ENCODE measurements at places on chromosomes 4 and X.

DNA sequence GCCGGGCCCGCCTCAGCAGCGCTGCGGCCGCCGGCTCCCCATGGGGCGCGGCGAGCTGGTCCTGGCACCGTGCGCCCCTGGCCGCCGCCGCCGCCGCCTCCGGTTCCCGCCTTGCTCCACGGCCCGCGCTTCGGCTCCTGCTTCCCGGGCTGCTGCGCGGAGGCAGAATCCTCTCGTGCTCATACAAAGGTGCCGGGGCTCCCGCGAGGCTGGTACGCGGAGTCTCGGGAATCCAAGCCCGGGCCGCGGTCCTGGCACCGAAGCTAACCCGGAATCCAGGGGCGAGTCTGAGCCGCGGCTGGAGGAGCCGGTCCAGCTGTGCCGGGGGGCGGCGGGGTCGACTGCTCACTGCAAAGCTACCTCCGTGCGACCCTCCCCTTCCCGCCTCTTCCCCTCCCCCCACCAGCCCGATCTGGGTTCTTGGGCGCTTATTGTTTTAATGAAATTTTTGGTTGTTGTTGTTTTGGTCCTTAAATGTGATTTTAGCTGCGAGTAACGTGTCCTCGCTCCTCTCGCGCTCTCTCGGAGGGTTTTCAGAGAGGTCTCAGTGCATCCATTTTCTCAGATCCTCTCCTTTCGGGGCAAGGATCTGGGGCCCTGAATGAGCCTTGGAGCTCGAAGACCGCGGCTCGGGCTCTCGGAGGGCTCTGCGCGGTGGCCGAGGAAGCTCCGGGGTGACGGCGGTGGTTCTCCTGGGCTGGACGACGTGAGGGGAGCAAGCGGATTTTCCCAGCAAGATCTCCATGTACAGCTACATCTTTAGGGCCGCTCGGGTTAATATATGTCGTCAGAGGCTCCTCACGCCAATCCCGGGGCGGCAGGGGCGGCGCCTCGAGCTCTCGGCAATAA lies at the start of gene HAND2:
TSS of gene HAND2 (minus strand) at position 753 of the 849 bp plus-strand sequence. CDS start 940 bp downstream, outside the sequence.
- peak; percentile 44 for DNase-seq

DNA sequence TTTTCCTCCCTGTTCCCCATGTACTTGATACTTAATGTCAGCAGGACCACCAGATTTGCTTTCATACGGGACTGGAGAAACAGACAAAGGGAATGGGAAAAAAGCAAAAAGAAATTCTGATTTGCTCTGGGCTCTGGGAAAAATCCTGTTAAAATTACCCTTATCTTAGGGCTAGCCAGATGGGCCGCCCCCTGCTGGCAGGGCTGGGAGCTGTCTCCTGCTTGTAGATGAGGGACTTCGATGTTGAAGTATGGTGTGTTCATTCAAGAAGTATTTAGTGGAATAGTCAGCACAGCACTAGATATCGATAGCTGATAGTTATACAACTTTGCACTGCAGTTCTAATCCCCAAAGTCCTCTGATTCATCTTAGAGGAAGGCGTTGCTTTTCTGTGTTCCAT lies 45.8 kb downstream of the BCORL1 start:
- no peak for DNase-seq

DNA sequence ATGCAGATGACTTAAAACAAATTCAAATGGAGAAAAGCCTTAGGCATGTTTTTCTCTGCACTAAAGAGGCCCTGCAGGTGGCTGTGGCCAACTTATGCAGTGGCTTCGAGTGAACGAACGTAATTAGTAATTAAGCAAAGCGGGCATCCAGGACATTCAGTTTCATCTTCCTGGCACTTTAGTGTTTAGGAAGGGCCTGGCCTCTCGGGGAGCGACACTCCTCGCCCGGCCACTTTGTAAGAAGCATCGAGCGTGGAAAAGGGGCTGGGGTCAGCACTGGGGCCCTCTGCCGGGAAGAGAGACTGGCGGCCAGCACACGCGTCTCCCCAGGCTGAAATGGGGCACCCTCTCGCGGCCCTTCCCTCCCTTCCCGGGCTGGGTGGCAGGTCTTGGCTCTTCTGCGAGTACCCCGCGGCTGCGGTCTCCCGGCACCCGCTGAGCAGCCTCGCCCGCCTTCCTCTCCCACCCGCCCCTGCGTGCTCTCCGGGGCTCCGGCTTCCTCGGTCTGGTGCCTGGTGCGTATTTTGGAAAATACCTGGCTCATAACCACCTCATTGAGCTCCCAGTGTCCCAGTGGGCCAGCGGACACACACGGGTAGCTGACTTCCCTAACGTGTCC lies 677 bp upstream of the CYP4V2 start:
- no peak for DNase-seq

- DNase-seq, result no peak
Measured at GRCh38 chrX:41789374-41789773, 65.4 kb downstream of the GPR82 start.

DNA sequence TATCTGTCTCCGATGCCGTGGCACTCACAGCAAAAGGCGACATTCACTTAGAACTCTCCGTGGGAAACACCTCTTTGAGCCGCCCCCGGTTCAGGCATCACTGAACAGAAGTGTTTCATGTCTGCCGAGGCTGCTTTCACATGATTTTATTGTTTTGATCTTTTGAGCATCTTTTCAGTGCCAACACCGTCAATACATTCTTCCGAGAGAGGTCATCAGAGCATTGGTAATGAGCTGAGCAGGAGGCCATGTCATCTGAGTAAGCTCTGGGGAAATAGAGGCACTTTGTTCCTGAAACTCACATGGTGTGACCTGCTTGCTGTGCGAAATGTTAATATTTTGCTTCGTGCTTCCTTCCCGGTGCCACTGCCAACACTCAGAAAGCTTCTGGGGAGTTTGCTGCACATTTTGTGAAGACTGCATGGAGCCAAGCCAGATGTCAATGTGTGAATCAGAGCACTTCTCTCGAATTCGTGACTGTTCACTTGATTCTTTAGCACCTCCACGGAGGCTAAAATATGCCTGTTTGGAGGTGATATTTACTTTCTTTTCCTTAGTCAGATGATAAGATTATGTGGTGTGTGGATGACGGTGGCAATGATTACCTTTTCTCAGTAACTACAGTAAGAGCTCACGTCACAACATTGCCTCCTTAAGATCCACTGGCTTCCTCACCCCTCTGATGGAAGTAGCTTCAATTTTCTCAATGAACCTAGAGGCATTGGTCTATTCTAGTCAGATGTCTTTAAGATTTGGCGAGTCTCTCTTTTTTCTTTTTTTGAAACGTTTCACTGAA lies 222.3 kb upstream of the HS3ST1 start:
- no peak for DNase-seq

DNA sequence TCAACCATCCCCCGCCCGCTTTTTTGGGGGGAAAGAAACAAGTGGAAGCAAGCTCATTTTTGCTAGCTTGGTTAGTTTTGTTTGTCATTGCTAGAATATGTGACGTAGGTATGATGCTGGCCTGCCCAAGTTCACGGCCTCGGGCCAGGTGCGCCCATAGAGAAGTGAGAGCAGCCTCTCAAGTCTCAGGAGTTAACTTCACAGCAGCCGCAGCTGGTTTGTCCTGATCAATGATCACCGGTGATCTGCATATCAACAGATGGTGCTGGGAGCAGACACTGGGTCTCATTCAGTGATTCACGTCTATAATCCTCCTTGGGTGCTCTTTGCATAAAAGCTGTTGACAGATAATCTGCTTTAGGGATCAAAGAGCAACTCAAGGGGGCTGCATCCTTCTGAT lies 50.1 kb downstream of the ENPP6 start:
- no peak for DNase-seq

- no peak for DNase-seq
Measured at GRCh38 chrX:9663216-9663615, 102.4 kb downstream of the GPR143 start.

DNA sequence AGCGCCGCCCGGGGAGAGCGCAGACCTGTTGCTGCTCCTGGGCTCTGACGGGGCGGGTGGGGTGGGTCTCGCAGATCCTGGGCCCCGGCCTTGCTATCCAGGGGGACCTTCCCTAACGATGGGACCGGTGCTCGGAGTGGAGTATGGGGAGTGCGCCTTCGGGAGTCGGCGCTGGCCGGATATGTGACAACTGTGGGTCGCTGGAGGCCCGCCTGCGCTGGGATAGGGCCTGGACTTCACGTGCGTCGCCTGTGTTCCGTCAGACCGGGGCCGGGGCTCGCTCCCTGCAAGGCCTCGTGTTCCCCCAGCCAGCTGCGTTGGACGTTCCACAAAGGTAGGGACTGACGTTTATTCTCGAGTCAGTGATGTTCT lies 1.3 kb downstream of the TBL1X start:
- no peak for DNase-seq

GRCh38 chrX:101759000-101759399 lies 99.3 kb upstream of the ARMCX2 start:
- DNase-seq, result no peak

DNA sequence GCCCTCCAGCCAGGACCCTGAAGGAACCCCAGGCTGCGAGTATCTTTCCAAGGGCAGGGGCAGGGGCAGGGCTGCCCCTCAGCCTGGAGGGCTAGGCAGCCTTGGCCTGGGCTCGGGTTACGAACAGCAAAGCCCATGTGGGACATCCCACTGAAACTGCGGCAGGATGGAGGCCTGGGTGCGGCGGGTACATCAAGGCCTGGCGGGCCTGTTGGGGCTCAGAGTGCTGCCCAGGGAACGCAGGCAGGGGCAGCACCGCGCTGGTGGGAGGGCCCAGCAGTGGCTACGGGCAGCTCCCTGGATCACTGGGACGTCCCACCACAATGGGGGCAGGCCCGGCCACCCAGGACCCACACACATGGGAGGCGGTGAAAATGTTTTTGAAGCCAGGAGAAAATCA lies 10.9 kb downstream of the NAT8L start:
- no peak for DNase-seq

DNA sequence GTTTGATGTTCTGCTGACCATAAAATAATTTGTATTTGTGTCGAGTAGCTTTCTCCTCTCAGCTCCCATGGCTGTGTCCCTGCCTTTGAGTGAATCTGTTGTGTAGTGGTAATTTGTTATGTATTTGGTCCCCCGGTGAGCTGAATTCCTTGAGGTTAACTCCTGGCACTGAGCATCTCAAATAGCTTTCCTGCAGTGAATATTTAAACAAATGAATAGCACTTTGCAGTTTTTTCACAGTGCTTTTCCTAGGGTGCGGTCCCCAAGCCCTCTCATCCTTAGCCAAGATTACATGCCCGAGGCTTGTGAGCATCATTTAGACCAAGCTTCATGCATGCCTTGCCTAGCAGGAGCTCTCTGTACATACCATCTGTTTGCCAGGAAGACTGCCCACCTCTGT lies 74.2 kb downstream of the CLDN34 start:
- DNase-seq, result no peak

DNA sequence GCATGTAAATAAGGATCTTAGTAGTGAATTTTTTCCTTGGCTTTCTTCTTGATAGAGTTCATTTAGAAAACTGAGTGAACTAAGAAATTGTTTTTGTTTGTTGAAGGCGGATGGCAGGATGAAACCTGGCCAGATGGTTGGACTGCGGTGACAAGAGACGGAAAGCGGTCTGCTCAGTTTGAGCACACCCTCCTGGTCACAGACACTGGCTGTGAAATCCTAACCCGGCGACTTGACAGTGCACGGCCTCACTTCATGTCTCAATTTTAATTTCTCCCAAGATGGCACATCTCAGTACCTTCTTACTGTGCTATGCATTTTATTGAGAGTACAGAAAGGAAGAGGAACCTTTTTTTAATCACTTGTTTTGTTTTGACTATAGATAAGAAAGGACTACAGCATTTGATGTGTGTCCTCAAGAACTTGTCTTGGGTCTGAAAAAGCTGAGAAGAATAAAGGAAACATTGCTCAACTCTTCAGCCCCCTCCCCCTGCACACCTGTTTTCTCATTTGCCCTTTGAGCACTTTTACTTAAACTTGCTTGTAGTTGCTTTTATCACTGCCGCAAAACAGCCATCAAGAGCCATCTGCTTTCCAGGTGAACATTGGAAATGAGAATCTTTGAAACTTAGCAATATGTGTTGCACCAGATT lies 27.4 kb downstream of the ADH5 start:
- no peak for DNase-seq

DNA sequence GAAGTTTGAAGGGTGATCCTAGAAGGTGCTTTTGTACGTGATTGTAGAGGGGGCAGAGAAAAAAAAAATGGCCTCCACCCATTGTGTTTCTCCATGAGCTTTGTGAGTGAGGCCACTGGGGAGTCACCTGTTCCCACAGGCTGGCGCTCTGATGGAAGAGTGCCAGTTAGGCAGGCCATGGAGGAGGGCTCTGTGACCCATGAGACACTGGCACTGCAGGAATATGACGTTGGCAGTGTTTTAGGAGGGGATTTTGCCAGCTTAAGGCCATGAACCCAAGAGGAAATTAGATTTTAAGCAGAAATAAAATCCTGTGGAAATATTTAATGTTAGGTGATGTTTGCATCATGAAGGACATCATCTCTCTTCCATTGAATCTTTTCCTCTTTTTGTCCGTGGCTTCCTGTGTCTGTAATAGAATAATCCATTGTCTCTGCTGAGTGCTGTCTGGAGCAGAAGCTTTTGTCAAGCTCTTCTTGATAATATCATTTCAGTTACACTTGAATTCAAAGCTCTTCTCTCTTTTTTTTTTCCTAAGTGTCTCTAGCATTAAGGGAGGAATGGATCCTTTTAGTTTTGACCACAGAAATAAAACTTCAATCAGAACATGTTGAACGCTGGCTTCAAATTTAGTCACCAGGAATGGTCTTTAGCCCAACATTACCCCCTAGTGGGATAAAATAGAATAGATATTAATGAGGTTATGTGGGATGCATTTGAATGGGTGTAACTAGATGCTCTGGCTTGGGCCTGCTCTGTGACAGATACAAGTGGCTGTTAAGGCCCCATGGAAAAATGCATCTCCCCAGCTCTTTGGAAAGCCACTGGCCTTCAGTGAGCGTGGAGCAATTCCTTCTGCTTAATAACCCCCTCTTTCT lies 41.0 kb upstream of the UCP1 start:
- no peak for DNase-seq

DNA sequence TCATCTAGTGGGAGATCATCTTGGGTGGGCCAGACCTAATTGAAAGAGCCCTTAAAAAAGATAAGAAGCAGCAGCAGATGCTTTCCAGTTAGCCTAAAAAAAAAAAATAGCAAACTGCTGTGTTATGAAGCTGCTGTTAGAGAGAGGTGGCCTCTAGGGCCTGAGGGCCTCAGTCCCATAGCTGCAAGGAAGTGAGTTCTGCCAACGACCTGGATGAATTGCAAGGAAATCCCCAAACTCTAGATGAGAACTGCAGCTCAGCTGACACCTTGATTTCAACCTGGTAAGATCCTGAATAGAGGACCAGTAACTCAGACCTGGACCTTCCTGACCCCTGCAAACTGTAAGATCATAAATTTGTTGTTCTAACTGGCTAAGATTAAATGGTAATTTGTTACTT lies 275.2 kb downstream of the TENM3 start:
- DNase-seq, result no peak

- no peak for DNase-seq
Measured at GRCh38 chr4:185651137-185651677, 115.9 kb upstream of the PDLIM3 start.

- DNase-seq, result peak; percentile 19
Measured at GRCh38 chr4:1249731-1250526, 999 bp upstream of the CTBP1 start.
